ENCODE measurements at places on chromosomes 3 and 15.

DNA sequence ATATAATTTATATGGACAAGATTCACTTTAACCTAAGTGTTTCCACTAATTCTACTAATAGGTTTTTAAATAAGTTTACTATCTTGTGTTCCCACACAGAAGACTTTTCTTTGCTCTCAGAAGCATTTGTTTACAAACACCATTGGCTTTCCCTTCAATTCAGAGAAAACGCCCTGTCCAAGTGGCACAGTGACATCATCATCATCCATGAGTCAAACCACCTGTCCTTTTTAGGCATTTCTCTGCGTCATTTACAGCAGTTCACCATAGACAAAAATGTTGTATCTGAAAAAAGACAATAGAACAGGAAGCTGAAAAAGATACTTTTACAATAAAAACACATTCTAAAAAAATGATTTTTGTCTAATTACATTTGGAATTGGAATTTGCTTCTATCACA, 9.3 kb upstream of the BCL2L10 start:
- DNase-seq = no peak

DNA sequence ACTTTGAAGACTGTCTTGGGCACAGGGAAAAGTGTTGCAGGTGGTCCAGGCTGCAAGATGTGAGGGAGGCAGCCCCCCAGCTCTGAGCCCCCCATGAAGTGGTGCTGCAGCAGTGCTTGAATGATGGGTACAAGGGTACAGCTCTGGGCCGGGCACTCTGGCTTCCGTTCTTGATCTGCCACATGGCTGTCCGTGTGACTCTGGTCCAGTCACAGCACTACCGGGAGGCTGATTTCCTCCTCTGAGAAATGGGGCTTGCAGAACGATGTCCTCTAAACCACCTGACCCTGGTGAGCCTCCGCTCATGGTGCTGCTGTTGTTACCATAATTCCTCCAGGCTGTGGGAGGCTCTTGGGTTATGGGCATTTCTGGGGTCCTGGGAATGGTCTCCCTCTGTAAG, 75.1 kb downstream of the FBLN2 start:
- no peak for DNase-seq

DNA sequence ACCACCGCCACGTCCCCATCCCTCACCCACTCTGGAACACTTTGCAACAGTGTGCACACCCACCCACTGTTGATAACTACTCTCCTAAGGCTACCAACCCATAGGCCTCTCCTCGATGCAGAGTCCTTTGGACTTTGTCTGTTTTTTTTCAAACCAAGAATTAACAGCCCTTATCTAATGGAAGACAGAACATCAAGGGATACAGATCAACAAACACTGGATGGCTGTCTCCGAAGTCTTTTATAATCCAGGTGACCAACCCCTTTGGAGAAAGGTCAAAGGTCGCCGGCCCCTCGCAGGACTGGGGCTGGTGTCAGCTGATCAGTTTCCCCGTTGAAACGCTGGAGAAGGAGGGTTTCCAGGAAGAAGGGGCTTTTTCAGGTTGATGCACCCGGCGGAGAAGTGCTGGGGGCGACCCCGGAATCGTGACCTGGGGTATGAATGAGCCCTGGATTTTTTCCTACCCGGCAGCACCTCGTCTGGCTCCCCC, 532 bp downstream of the B4GALT4 start:
- DNase-seq = peak; percentile 27

DNA sequence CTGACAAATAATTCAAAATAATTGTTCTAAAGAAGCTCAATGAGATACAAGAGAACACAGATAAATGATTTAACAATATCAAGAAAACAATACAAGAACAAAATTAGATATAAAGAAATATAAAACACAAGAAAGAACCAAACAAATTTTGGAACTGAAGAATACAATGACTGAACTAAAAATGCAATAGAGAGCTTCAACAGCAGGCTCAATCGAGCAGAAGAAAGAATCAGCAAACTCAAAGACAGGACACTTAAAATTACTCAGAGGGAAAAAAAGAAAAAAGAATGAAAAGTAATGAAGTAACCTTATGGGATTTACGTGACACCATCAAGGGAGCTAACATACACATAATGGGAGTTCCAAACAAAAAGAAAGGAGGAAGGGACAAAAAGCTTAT, 32.1 kb downstream of the CCDC54 start:
- DNase-seq = no peak

DNA sequence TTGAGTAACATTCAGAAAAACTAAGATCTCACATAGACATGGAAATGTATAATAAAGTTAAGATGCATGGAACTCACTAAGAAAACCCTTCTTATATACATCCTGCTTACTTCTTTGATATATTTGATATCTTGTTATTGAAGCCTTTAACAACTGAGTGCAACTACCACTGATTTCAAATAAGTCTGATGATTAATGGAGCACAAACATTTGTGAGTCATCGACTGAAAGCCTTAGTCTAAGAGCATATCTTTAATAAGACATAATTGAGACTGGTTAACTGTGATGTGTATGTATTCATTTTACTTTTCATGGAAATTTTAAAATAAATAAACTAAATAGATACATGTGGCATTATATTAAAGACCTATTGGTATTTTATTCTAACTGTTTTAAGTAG, 740.5 kb downstream of the EPHA3 start:
- no peak for DNase-seq

DNA sequence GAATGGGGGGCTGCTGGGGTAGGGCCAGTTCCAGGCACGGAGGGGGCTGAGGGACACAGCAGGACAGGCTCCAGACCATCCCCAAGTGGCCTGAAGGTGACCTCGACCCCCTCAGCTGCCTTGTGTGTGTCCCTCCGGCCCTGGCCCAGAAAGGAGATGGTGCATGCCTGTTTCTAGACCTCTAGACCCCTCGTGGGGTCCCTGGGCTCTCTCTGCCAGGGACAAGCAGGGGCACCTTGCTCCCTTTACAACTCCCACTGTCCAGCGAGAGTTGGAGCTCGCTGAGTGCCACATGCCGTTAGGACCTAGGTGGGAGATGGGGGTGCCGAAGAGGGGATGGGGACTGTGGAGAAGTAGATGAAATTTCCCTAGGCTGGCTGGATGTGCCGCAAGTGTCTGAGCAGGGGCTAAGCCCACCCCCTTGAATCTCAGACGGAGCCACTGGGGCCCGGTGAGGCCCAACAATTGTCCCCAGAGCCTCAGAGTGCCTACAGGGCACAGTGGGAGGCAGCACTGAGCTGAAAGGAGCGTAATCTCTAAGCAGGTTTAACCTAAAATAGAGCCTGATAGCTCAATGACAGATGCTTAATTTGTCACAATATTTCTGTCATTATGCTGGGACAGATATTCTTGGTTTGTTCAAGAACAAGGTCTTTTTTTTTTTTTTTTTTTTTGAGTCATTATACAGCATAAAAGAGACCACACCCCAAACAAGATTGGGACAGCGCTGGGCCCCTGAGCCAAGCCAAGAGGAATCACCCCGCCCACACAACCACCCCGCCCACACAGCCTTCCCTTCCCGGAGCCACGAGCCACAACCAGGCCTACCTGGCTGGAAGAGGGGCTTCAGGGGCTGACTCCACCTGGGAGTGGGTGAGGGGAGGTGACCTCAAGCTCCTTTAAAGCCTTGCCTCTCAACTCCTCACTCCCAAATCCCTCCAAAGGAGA, 23.6 kb upstream of the KLF13 start:
- DNase-seq = peak; percentile 72

DNA sequence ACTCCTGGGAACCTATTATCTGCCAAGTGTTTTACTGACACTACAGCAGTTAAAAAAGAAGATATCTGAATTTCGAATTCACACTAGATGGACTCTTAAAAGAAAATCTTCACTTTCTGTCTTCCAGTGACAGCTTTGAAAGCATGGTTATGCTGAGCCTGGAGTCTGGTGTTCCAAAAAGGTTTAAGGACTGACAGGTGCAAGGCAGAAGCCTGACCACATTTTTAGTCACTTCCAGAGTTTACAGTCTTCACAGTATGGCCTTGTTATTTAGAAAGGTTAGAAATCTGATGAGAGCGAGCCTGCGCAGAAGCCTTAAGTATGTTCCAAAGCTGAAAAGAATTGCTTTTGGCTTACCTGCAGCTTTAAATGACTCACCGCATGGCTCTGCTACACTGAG, 59.9 kb downstream of the ETV5 start:
- DNase-seq = no peak

GRCh38 chr15:78928616-78929093, 16.2 kb downstream of the CTSH start:
- no peak for DNase-seq

DNA sequence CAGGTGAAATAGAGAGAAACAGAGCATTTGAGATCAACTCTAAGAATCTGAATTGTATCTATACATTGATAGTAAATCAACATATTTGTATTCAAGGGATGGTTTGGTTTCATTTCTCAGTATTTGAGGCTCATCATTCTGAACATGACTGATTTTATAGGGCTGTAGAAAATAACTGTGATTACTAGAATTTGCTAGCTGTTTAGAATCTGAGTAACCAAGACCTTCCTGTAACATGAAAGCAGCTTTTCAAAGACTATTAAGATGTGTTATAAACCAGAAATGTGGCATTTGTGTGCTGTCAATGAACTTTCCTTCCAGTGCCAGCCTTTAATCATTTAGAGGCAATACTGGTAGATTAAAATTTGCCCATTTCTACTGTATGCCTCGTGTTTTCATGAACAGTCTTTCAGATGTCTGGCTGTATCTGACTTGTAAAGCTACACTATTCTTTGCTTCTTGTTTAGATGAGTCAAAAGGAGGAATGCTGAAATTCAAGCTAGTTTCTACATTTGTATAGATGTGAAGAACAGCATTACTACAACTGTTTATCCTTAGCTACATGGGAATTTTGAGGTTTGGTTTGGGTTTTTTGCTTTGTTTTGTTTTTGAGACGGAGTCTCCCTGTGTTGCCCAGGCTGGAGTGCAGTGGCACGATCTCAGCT, 137.3 kb upstream of the BHLHE40 start:
- no peak for DNase-seq

GRCh38 chr3:67001086-67001861, 3.2 kb downstream of the KBTBD8 start:
- DNase-seq = no peak

DNA sequence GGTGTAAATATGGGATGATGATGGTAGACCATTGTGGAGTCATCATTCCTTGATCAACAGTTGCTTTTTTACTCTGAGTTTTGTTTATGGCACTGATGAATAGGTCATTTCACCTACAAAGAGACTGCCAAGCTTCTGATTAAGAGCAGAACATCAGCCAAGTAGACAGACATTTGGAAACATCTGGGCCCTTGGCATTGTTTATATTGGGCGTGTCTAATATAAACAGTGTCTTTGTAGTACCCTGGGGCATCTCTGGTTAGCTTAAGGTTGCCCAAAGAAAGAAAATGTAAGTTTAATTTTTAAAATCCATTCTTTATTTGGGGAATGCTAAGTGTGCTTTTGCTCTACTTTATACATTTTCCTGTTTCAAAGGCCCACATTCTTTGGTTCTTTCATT, 377.0 kb downstream of the FEZF2 start:
- no peak for DNase-seq

DNA sequence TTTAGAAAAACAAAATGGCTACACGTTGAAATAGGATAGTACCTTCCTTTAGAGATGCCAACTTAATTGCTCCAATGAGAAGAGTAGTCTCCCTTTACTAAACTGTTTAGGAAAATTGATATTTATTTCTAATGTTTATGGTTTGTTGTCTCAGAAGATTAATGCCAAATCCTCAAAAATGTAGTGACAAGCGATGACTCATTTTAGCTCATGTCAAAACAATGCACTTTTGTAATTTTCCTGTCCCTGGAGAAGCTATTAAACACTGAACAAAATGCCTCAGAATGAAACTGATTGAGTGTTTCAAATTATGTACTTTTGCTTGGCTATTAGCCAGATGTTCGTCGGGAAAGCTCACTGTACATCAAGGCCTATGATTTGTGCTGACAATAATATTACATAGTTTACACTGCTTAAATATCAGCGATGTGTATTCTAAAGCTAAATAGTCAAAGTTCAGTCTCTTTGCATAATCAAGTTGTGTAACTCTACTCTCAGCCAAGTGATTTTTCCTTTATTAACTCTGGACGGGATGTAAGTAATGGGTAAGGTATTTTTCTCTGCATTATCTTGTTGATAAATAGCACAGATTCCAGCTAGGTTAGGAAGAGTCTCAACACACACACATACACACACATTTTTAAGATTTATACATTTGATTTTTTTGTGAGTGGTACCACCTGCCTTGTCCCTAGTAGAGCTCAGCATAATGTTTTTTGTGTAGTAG, 83.7 kb downstream of the CMSS1 start:
- DNase-seq = no peak

DNA sequence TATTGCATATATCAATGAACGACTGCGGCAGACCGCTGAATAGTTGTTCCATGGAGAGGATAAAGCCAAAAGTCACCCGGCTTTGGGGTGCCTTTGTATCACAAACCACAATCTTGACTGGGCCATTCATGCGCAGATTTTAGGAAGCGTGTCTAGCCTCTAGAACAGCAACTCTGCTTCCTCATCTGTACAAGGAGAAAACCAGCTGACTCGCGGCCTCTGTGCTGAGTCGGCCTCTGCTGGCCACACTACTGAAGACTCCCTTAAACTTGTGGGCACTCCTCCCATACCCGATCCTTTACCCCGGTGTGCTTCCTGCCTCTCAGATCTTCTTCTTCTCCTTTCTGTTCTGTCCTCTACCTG, 872 bp downstream of the DLEC1 start:
- DNase-seq = no peak

DNA sequence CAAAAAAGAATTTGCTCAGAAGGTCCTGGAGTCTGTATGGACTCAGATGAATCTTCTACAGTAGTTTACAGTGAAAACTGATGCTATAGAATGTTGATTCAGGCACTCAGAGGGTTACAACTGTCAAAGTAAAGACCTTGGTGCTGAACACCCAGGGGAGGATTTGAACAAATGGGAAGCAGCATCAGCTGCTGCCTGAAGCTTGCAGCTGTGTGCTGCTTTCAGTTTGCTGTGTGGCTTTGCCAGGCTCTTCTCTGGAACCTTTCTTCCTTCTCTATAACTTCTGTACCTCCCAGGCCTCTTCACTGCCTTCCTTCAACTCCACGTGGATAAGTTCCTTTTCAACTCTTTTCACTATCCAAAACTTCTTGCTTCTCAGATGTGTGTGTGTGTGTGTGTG, 214.2 kb downstream of the GRM7 start:
- DNase-seq = no peak

DNA sequence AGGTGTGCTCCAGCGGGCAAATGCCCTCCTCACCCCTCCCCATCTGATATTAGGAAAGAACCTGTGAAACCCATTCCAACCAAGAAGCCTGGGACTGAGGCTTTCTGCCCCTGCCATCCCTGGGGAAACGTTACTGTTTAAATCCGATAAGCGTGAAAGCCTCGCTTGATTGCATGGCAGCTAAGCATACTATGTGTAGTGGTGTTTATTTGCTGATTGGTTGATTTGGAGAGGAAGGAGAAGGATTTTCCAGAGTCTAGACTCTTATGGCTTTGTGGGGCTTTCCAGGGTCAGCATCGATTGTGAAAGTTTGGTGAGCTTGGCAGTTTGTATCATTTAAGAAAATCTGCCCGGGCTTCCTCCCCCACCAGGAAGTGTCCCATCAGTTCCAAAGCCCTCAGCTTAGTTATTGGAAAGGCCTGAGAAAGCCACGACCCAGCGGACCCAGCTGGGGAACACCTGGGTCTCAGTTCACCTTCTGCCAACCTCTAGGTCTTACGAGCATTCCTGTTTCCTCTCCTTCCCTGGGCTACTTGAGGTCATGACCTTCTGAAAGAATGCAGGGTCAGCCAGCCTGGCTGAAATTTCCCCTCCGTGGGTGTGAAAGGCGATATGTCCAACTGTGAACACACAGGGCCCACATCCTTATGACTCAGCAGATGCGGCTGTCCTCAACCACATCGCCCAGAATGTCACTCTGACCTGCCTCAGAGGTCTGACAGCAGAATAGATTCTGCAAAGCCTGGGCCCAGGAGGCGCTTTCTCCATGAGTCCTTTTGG, 62.8 kb upstream of the HERC1 start:
- peak; percentile 85 for DNase-seq
